ENCODE measurements at places on chromosomes 7 and 10.

DNA sequence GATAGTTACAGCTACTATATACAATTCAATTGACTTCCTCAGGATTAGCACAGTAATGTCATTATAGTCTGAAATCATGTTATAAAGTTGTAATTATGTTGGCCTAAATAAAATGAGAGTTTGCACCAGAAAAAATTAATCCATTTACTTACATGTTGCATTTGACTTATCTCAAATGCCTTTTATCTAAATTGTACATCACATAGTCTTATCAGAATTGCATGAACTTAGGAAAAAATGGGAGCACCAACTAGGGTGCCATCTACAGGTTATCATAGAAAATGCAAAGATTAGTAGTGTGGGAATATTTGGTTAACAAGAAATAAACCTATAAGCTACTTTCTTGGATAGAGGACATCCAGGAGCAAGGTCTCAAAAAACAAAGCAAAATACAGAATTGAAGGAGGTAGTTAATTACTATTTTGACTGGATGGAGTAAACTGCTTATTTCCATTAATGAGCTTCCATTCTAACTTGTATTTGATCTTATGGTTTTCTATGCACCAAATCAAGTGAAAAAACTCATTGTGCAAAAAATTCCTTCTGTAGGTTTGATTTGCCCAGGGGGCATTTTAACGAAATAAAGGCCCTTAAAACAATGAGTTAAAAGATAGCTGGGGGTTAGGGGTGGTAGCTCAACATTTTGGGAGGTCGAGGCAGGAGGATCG lies 60.0 kb upstream of the ORC5 start:
- DNase-seq, result peak; percentile 3

- DNase-seq, result no peak
These were observed 321.6 kb upstream of the PHYHIPL start for GRCh38 chr10:58854811-58855210.

- no peak for DNase-seq
These were observed 103.7 kb downstream of the KCNMA1 start for GRCh38 chr10:77533887-77534278.

GRCh38 chr7:66697449-66698438 lies 42.8 kb upstream of the RABGEF1 start:
- DNase-seq, result peak; percentile 92

GRCh38 chr7:84914598-84914997 lies 272.3 kb downstream of the SEMA3D start:
- DNase-seq, result no peak

GRCh38 chr10:88045656-88046415 lies 182.4 kb downstream of the PTEN start:
- no peak for DNase-seq
